ENCODE measurements at places on chromosomes 3 and 15.

GRCh38 chr3:62604751-62605351 is 231.5 kb upstream of the FEZF2 start:
- no peak for DNase-seq

DNA sequence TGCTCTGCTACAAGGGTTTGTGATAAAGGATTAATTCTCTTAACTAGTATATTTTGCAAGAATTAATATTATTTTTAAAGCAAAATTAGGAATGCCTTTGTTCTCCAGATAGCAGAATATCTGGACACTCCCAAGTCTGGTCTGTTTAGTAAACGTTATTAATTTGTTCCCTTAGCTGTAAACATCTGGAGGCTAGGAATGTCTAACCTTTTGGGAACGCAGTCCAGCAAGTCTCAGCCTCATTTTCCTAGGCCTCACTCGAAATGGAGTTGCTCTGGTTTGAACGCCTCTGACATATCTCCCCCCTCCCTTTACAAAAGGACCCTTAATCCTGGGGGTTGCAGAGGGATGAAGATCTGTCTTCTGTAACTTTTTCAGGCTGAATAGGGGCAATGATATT is 59.3 kb upstream of the WNT7A start:
- DNase-seq: no peak

GRCh38 chr3:136790786-136791185 is 28.1 kb upstream of the SLC35G2 start:
- no peak for DNase-seq

DNA sequence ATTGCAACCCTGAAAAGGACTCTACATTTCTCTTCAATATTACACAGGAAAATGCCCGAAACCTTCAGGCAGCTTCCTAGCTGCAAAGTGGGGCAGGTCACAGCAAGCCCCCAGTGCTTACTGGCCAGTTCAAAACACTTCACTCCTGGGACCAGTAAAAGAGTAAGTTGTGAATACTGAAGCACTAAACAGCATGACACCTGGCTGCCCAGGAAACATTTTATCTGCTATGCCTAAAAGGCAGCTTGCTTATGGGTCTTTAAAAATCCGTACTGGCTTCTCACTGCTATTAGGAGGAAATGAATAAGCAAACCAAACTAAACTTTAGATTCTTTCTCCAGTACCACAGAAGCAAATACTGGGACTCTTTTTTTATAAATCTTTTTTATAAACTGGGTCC is 457.9 kb upstream of the ALCAM start:
- no peak for DNase-seq

GRCh38 chr15:68334661-68335124 is 57.1 kb downstream of the FEM1B start:
- no peak for DNase-seq

DNA sequence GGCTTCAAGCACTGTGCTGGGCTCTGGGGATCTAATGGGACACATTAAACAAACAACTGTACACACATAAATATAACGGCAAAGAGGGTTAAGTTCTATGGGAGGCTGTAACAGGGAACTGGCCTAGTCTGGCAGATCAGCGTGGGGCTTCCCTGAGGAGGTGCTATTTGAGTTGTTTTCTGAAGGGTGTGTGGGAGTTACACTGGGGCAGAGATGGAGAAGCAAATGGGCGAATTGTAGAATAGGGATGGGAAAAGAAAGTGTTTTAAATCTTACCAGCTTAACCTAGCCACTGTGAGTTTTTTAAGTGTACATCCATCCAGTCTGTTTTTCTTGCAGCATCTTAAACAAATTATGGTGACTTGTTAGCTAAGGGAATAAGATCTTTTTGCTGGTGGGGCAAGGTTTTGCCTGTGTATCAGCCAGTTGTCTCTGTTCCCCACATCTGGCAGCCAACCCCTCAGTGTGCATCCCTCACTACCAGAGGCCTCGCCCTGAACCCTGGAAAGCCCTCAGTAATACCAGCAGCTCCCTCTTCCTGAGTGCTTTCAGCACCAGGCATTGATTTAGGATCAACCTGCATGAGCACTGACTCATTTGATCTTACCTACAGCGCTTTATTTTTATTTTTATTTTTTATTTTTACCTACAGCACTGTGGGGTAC is 10.9 kb upstream of the IL16 start:
- DNase-seq: no peak

- no peak for DNase-seq
These were observed 2.4 kb downstream of the RPL39L start for GRCh38 chr3:187136936-187137335.

GRCh38 chr3:78906245-78906644 is 861.6 kb downstream of the ROBO1 start:
- DNase-seq: no peak

DNA sequence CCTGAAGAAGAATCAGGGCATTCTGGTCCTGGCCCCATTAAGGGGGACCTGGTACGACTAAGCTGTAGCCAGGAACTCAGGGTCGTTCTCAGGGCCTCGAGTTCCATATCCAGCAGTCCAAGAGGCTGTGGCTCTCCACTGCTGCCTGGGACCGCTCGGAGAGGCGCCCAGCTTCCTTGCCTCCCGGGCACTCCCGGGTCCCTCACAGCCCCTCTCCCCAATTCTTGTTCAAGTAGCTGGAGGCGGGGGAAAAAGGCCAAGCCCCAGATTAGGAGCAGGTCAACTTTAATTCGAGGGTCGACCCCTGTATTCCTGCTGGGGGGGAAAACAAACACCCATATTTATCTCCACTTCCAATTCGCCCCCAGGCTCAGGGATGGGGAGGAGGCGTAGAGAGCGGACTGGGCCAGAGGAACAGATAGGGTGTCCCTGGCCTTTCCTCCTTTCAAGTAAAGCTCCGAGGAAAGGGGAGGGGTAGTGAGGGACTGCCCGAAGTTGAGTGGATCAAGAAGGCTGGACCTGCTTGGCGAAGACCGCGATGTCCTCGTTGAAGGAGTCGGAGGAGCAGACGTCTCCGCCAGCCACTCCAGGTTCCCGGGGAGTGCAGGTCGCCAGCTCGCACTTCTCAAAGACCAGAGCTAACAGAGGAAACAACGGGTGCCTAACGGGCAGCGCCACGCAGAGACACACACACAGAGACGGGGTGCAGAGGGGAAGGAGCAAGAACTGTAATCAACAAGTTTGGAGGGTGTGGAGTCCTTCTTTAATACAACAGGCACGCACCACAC is 4.4 kb downstream of the MEIS2 start:
- no peak for DNase-seq

DNA sequence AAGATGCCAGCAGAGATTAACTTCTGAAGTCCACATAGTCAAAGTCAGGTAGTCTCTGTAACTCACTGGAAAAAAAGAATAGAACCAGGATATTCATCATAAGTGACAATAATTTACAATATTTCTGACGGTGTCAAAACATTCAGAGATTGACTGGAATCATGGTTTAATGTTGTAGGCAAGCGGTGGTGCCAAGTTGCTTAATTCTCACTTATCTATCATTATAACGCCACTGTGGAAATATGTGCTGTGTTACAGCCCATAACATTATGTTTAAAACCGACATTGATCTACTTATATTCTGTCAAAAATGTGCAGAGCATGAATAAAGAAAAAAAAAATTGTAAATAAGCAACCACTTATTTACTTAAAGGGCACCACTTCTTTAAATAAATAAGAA is 801.7 kb downstream of the DIPK2A start:
- DNase-seq: no peak

- DNase-seq: no peak
These were observed 28.8 kb upstream of the GLCE start for GRCh38 chr15:69131362-69132220.

DNA sequence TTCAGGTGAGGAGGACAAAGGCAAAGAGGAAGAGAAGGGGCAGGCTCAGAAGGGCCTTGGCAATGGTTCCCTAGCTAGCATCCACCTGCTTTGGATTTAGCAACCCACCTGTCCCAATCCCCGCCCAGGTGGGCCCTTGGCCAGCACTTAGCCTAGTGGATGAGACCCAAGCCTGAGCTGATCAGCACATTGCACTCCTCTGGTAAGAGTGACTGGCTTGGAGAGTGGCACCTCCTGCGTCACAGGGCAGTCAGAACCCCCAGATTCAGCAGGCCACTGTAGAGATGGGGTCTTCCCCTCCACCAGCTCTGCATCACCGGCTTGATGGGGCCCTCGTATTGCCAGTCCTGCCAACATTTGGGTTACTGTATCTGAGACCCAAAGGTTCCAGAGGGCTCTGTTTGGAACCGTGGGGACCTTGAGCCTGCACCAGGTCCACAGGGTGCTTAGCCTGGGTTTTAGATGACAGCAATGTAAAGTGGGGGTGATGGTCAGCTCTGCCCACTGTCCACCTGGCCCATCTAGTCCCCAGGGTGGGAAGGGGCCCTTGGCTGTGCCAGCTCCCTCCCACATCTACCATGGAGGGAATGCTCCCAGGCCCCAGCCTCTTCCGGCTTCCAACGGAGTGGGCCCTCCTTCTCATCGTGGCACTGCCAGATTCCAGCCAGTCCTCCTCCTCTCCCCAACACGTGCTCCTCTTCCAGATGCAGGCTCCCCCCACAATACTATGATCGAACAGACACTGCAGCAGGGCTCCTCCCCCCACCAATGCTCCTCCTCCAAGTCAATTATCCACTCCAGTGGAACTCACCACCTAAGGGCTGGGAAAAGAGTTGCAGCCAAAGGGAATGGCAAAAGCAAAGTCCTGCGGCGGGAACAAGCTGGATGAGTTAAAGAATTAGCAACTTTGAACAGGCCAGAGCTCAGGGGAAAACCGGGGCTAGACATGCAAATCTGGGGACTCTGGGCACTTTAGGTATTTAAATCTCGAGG is 45.7 kb downstream of the LHFPL4 start:
- no peak for DNase-seq

DNA sequence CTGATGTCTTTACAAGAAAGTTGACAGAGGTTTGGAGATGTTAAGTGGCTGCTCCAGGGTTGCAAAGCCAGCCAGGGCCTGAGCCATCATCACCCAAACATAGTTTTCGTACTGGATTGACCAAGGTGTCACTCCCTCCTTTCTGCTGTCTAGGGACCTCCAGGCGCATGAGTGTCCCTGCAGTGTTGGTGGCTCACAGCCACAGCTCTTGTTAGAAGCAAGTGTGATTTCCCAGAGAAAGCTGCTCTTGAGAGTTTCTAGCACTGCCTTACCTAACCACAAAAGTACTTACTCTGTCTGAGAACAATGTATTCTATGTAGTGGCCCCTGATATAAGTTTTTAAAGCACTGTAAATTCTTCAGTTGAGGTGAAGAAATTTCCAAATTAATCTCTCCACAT is 144.1 kb downstream of the SOX2 start:
- no peak for DNase-seq

GRCh38 chr3:148255981-148256969 is 441.4 kb upstream of the AGTR1 start:
- no peak for DNase-seq

- no peak for DNase-seq
These were observed 145.0 kb downstream of the ARNT2 start for GRCh38 chr15:80549191-80549590.

DNA sequence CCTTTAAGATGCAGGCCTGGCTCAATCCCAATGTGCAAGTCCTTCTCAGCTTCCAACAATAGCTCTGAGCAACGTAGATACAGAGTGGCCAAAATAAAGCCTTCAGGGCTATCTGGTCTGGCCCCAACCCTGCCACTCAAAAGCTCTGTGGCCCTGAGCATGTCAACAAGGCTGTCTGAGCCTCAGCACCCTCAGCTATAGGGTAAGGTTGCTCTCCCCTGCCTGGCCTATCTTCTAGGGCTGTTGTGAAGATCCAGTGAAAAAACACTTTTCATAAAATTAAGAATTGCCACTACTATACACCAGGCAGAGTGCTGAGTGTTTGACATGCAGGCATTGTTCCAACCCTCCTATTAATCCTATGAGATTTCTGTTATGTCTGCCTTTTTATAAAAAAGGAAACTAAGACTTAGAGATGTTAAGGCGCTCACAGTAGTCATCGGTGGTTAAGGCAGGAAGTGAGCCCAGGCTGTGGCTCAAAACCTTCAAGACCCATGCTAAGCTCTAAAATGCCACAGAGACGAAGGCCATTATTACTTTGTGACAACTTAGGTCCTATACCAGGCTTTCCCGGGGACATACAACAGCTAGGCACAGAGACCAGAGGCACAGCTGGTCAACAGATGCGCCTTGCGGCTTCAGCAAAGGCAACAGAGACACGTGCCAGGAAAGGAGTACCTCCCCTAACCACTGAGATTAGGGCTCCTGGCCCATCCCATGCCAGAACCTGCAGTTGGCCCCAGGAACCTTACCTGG is 5.1 kb downstream of the POLG start:
- DNase-seq: no peak

DNA sequence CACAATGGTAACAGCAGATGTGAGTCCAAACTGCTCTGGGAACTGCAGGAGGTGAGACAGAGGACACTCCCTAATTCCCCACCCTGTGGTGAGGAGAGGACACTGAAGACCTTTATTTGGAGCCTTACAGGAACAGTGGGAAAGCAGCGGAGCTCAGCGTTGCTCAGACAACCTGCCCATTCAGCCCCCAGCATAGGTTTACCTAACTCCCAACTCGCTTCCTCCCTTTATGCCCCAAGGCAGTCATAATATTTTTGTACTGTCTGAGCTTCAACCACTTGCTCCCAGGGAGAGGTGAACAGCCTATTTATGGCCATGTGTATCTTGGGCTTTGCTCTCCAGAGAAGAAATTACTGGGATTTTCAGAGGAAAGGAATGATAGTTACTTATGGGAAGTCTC is 34.1 kb downstream of the SHC4 start:
- no peak for DNase-seq

GRCh38 chr3:189771842-189772450 is 140.8 kb downstream of the TP63 start:
- no peak for DNase-seq

- DNase-seq: no peak
These were observed 4.8 kb upstream of the CSK start for GRCh38 chr15:74776821-74777768.

- no peak for DNase-seq
These were observed 337.3 kb upstream of the SGO1 start for GRCh38 chr3:20523293-20523692.

- DNase-seq: no peak
These were observed 401.5 kb downstream of the ZBTB20 start for GRCh38 chr3:114745322-114746240.

DNA sequence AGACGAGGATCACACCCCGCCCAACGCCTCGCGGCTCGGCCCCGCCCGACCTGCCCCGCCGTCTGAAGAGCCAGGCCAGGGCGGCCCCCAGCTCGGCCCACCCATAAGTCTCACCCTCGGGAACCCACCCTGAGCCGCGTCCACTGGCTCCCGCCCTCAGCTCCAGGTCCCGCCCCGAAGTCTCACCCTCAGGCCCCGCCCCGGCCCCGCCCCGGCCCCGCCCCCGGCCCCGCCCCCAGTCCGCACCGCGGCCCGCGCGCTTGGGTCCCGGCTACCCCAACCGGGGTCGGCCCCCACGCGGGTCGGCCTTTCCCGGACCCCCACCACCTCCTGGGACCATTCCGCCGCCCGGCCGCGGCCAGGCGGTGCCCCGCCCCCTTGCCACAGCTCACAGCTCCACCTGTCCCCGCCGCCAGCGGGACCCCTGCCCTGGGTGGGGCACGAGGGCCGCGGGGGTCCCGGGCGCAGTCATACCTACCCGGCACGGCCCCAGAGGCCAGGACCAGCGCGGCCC is 489 bp downstream of the CSPG5 start:
- peak; percentile 26 for DNase-seq

Data from stimulated activated CD4-positive, alpha-beta T cell treated with anti-CD3 and anti-CD28 coated beads, Interleukin-1b, Interleukin-23, amount 100 ng/mL, for 4 hours (primary cell).